ENCODE measurements at places on chromosomes 12 and 14.

GRCh38 chr14:66231820-66232219, 254.4 kb upstream of the CCDC196 start:
- no peak overlapping the region for H3K4me3 ChIP-seq
- H3K4me1 ChIP-seq: no peaks in the 10 kb centered on the region
- H3K27me3 ChIP-seq: no peaks in the 10 kb centered on the region
- no peak for DNase-seq

GRCh38 chr14:74852922-74853530, 22.9 kb downstream of the PROX2 start:
- peaks cover 29% of the 10 kb centered on the region for H3K4me1 ChIP-seq
- peak overlapping the region; percentile 85 for H3K27ac ChIP-seq
- H3K36me3 ChIP-seq: no peaks in the 10 kb centered on the region
- H3K4me3 ChIP-seq: no peak overlapping the region
- DNase-seq: peak; percentile 35

DNA sequence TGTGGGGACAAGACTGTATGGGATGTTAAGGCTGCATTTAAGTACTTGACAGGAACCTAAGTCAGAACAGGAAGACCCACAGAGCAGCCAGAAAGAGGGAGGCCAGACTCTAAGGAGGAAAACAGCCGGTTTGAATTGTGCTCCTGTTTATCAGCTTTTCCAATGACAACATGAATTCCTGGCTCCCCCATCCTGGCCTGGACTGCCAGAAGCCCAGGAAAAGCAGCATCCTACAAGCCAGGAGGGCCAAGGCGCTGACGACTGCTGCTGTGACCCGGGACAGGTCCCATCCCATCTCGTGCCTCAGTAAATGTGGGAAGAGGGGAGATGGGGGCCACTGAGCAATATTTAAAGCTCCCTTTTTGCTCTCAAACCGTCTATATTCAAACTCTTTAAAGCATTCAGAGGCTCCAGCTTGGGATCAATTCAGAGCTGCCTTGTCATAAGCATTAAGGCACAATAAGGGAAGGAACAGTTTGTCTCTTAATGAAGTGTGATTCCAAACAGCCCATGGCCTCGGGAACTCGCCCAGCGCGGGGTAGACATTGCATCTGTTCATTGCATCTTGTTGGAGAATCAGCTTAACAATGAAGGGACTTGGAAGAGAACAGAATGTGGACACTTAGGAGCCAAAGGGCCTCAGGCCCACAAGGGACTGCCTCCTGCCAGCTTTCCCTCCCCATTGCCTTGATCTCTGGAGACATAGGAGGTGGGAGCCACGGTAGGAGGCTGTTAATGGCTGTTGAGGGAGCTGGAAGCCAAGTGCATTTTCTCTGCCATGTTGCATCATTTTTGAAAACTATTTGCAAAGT, 49.6 kb downstream of the CMKLR1 start:
- no peak for DNase-seq
- H3K36me3 ChIP-seq: no peaks in the 10 kb centered on the region
- H3K27me3 ChIP-seq: no peaks in the 10 kb centered on the region
- peaks cover 4% of the 10 kb centered on the region for H3K4me1 ChIP-seq

DNA sequence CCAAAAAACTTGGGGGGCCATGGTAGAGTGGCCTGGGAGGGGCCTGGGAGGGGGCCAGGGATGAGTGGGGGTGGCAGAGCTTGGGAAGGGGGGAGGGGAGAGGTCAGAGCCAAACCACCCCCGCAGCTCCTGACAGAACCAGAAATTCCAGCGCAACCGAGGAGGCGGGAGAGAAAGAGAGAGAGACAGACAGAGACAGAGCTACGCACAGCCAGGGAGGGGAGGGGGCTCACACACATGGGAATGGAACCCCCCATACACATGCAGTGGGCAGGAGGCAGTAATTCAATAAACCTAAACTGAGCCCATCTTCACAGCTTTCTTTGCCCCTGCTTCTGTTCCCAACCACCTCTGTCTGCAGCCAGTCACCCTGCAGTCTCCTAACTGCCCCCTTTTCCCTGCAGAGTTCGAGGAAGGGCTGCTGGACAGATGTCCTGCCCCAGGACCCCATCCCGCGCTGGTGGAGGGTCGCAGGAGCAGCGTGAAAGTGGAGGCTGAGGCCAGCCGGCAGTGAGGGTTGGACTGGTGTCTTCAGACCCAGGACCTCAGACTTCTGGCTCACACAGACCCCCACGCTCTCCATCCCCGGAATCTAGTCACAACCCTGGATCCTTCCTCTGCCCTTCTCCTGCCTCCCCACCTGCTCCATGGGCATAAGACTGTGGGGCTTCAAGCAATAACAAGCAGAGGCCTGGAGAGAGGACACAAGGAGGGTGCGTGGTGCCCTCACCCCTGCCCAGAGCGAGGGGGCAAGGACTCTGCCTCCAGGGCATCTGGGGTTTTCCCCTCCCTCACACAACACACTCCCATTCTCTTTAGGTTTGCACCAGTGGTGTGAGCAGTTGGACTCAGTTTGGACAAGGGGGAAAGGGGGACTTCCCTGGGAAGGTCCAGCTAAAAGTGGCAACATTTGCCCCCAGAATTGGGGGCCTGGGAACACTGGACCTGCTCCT, 5.6 kb downstream of the NAB2 start:
- H3K27me3 ChIP-seq: no peaks in the 10 kb centered on the region
- no peak overlapping the region for H3K4me3 ChIP-seq

- no peak for DNase-seq
- H3K36me3 ChIP-seq: no peaks in the 10 kb centered on the region
- H3K4me1 ChIP-seq: no peaks in the 10 kb centered on the region
- H3K27ac ChIP-seq: no peak overlapping the region
- H3K4me3 ChIP-seq: no peak overlapping the region
- H3K27me3 ChIP-seq: no peaks in the 10 kb centered on the region
Measured at GRCh38 chr12:52440821-52441319, 6.7 kb upstream of the KRT75 start.

- no peaks in the 10 kb centered on the region for H3K27me3 ChIP-seq
- DNase-seq: no peak
- no peak overlapping the region for H3K4me3 ChIP-seq
- H3K36me3 ChIP-seq: peaks cover 86% of the 10 kb centered on the region
- no peaks in the 10 kb centered on the region for H3K4me1 ChIP-seq
- no peak overlapping the region for H3K27ac ChIP-seq
Measured at GRCh38 chr12:132797820-132798570, 30.7 kb downstream of the GOLGA3 start.

GRCh38 chr12:82242729-82243128, 115.5 kb downstream of the CCDC59 start:
- no peak for DNase-seq
- no peak overlapping the region for H3K4me3 ChIP-seq
- H3K27ac ChIP-seq: no peak overlapping the region
- H3K36me3 ChIP-seq: no peaks in the 10 kb centered on the region
- no peaks in the 10 kb centered on the region for H3K4me1 ChIP-seq

DNA sequence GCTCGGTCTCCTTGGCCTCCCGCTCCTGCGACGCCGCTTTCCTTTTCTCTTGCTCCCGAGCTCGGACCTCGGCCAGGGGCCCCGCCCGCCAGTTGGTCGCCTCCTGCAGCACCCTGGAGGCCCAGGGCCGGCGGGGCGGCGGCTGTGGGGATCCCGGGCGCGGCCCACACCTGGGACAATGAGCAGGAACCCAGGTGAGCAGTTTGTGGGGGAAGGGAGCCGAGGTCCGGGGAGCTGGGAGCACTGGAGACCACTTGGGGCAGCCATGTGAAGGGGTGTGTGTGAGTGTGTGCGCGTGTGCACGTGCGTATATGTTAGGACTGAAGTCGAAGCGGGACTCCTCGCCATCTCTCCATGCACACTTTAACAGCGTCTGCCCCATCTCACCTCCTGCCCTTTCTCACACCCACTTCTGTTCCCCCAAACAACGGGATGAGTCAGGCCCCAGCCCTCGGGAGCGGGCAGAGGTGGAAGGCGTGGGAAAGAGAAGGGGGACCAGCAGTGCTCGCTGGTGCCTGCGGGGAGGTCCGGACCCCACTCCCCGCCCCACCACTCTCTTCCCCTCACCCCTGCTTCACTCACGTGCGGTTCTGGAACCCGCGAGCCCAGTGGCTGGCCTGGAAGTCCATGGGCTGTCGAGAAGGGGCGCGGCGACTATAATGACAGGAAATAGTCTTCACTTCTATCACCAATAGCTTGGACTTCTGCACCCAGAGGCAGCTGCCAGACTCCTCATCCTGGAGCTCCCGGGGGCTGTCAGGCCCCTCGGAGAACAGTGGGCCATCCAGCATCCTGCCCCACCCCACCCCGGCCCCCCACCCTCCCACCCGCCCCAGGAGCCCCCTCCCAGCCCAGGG, 450 bp downstream of the DDN start:
- peak overlapping the region; percentile 36 for H3K4me3 ChIP-seq
- H3K27ac ChIP-seq: no peak overlapping the region
- H3K36me3 ChIP-seq: peaks cover 20% of the 10 kb centered on the region
- H3K27me3 ChIP-seq: peaks cover 5% of the 10 kb centered on the region
- DNase-seq: no peak

GRCh38 chr12:90653040-90653439, 301.9 kb downstream of the CCER1 start:
- H3K36me3 ChIP-seq: no peaks in the 10 kb centered on the region
- H3K27me3 ChIP-seq: no peaks in the 10 kb centered on the region
- H3K27ac ChIP-seq: no peak overlapping the region
- H3K4me3 ChIP-seq: no peak overlapping the region
- no peaks in the 10 kb centered on the region for H3K4me1 ChIP-seq

- peak; percentile 37 for DNase-seq
- no peaks in the 10 kb centered on the region for H3K4me1 ChIP-seq
- H3K27me3 ChIP-seq: no peaks in the 10 kb centered on the region
Measured at GRCh38 chr12:102543494-102544485, 63.4 kb upstream of the IGF1 start.

DNA sequence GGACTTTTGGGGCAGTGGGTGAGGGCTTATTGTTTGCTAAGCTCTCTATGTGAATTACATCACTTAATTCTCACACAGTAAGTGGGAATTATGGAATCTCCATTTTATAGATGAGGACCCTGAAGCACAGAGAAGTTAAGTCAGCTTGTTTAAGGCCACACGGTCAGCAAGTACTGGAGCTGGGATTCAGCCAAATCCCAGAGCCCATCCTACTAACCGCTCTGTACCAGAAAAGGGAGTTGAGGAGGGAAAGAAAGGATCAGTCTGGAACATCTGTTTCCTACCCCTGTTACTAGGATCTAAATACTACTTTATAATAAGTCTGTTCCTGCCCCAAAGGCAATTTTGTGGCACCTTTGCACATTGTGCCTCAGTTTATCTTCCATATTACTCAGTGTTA, 42.6 kb downstream of the PPFIBP1 start:
- H3K27me3 ChIP-seq: no peaks in the 10 kb centered on the region
- H3K4me1 ChIP-seq: peaks cover 5% of the 10 kb centered on the region
- H3K36me3 ChIP-seq: no peaks in the 10 kb centered on the region
- H3K27ac ChIP-seq: no peak overlapping the region
- no peak for DNase-seq

- no peak overlapping the region for H3K4me3 ChIP-seq
- H3K36me3 ChIP-seq: no peaks in the 10 kb centered on the region
- no peaks in the 10 kb centered on the region for H3K27me3 ChIP-seq
- H3K27ac ChIP-seq: no peak overlapping the region
Measured at GRCh38 chr12:130863298-130863697, 8.6 kb upstream of the RAN start.

DNA sequence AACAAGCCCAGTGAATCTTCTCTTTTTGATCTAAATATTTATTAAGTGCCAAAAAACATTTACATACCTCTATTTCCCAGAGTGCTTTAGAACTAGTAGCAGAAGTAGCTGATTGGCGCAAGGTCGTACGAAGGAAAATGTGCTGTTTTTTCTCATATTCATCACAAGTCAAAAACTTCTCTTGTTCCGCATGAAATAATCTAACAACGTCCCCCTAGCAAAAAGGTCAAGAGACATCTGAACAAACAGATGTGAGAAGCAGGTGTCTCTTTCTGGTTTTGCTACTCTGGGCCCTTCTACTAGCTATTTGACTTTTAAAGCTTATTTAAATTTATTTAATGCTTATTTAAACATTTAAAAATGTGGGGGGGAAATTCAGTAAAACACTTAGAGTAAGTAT, 117.8 kb downstream of the ITPR2 start:
- no peak overlapping the region for H3K27ac ChIP-seq
- no peaks in the 10 kb centered on the region for H3K36me3 ChIP-seq
- H3K4me1 ChIP-seq: no peaks in the 10 kb centered on the region

DNA sequence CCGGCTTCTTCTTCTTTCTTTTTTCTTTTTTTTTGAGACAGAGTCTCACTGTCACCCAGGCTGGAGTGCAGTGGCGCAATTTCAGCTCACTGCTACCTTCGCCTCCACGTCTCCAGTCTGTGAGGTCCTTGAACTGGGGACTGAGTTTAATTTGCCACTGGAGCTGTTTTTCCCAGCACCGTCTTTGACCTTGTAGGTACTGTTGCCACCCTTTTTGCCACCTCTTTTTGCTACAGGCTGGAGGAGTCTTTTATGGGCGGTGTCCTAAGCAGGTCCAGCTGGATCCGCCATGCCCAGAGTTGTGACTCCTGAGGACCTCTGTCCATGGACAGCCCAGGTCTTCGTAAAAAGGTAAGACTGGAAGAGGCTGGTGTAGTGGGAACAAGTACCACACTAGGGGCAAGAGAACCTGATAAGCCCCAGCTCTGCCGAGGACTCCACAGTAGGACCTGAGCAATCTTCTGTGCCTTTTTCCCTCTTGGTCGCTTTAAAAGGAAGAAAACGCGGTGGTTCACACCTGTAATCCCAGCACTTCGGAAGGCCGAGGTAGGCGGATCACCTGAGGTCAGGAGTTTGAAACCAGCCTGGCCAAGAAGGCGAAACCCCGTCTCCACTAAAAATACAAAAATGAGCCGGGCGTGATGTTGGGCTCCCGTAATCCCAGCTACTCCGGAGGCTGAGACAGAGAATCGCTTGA, 946 bp downstream of the RNU4-2 start:
- H3K27ac ChIP-seq: peak overlapping the region; percentile 99
- no peak overlapping the region for H3K4me3 ChIP-seq
- H3K36me3 ChIP-seq: no peaks in the 10 kb centered on the region
- DNase-seq: peak; percentile 27
- H3K4me1 ChIP-seq: peaks cover 9% of the 10 kb centered on the region

DNA sequence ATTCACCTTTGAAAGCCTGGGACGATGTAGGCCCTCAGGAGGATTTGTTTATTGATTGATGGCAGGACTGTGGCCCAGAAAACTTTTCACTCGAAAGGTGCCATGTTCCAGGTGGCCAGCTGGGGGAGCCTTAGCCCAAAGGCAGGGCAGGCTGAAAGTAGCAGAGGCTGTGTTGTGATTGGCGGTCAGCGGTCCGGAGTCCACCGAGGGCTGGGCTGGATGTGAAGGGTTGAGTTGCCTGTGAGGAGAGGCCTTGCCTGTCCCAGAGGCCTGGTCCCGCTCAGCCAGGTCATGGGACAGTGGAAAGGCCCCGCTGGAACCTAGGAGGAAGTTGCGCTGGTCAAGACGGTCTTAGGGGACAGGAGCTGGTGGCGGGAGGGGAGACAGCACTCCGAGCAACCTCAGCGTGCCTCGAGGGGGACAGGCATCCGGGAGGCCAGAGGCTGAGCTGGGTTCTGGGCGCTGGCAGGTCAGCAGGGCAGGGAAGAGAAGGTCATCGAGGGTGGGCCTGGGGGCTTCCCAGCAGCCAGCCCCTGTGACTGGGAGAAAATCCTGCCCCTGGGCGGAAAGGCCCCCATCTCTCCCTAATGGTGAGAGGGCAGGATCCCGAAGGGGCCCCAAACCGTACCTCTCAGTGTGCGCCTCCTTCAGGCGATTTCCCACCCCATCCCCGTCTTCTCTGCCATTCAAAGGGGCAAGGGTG, 26.3 kb downstream of the CMA1 start:
- H3K4me1 ChIP-seq: no peaks in the 10 kb centered on the region
- H3K36me3 ChIP-seq: no peaks in the 10 kb centered on the region
- H3K27ac ChIP-seq: no peak overlapping the region
- no peaks in the 10 kb centered on the region for H3K27me3 ChIP-seq

GRCh38 chr12:121580959-121581685, at the start of gene KDM2B:
TSS of gene KDM2B (minus strand) at chr12:121581023. CDS start at chr12:121580911, 112 bp downstream.
- no peaks in the 10 kb centered on the region for H3K27me3 ChIP-seq
- H3K4me3 ChIP-seq: peak within 1 kb of the TSS; percentile 52
- peaks cover 39% of the 10 kb centered on the region for H3K4me1 ChIP-seq
- no peaks in the 10 kb centered on the region for H3K36me3 ChIP-seq
